ENCODE measurements at places on chromosomes 5 and 9.

GRCh38 chr5:92332039-92332438, 948.9 kb upstream of the ARRDC3 start:
- no peak for DNase-seq

DNA sequence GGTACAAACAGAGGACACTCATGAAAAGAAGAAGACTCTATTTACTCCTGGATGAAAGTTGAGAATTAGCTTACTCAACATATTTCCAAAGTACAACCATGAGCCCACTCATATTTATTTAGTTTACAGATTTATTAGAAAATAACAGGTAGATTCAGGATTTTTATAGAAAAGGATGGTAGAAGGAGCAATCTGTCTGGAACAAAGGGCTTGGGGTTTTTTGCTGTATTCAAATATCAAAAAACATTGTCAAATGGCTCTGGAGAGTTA, 7.0 kb upstream of the ERAP2 start:
- no peak for DNase-seq

DNA sequence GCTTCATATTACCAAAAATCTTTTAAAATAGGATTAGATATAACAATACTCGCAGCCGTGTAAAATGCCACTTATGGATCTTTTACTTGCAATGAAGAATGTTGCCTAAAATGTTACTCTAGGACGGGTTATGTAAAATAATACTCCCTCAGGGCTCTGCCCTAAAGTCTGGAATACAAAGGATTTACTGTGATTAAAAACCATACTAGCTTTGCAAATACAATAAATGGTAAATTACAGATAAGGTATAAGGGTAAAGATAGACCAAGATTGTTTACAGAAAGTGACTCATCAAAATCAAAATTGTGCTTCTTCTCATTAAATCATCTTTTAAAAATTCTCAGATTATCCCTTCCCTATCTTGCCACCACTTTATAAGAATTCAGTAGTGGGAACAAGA, 163.6 kb downstream of the MEF2C start:
- DNase-seq, result no peak

DNA sequence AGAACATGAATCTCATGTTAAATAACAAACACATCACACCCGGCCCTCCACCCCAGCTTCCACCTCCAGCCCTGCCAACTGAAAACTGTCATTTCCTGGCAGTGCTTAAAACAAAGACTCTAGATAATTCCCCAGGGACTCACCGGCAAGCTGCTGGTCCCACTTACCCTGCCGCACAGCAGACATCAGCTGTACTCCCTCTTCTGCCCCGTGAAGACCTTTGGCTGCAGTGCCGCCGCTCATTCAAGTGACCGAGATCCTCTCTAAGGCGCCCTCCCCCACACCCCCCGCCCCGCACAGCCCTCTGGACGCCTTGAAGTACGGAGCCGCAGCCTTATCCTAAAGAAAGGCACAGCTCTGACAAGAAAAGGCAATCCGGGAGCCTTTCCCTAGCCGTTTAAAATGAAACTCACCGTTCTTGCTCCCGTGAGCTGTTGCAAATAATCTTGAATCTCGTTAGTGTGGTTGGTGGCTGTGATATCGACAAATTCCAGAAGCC, 434 bp downstream of the GLRX start:
- DNase-seq, result peak; percentile 64

GRCh38 chr5:5313101-5313635, 109.3 kb upstream of the ICE1 start:
- no peak for DNase-seq

GRCh38 chr9:35840881-35841644, 12.0 kb downstream of the TMEM8B start:
- no peak for DNase-seq

DNA sequence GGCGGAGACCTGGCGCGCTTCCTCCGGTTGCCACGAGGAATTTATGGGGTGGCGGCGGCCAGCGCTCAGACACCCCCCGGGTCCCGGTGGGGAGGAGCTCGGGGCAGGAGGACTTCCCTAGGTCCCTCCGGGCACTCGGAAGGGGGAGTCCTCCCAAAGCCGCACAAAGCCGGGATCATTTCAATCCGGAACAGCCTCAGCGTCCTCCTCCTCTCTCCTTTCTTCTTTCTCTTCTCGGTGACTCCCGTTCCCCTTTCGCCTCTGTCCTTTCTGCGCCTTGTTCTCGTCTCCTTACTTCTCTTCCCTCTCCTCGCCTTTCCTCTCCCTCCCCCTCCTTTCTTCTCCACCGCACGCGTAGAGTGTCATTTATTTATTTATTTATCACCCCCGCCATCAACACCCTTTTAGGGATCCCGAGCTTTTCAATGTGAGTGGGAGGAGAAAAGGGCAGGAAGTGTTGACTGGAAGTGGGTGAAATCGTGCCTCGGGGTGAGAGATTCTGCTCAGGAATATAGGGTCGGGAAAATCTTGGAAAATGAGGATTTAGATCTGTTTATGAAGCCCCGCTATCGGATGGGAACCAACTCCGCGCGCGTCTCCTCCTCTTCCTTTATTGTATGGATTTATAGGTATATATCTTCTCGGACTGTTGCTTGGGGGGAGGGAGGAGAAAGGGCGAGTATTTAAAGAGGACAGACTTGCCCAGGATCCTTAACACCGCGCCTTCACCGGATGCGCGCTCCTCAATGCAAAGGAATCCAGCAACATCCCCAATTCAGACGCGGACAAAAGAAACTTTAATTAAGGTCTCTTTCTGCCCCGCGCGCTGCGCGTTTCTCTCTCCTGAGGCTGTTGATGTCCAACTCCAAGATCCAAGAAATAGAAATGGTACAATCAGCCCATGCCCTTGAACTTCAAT, 2.0 kb upstream of the ZNF462 start:
- no peak for DNase-seq

- no peak for DNase-seq
Measured at GRCh38 chr5:113806904-113807303, 293.4 kb downstream of the YTHDC2 start.

- no peak for DNase-seq
Measured at GRCh38 chr9:131181091-131181681, 55.8 kb downstream of the NUP214 start.

GRCh38 chr9:7980041-7980440, 180.5 kb upstream of the DMAC1 start:
- no peak for DNase-seq

GRCh38 chr5:180098526-180098925, 27.0 kb upstream of the RNF130 start:
- DNase-seq, result no peak

DNA sequence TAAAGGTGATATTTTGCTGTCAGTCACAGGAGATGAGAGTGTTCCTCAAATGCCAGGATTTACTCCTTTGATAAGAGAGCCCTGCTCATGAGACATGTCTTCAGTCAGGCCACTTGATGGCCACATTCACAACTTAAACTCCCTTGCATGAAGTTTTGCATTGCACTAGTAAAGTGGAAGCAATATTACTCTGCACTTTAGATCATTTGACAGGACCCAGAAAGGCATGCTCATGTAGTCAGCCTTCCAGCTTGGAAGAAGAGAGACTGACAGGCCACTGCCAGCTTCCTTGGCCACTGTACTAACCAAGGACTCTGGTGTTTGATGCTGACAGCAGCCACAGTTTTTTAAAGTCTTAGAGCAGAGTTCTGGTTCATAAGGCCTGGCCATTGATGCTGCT, 42.6 kb downstream of the NPR3 start:
- DNase-seq, result no peak

DNA sequence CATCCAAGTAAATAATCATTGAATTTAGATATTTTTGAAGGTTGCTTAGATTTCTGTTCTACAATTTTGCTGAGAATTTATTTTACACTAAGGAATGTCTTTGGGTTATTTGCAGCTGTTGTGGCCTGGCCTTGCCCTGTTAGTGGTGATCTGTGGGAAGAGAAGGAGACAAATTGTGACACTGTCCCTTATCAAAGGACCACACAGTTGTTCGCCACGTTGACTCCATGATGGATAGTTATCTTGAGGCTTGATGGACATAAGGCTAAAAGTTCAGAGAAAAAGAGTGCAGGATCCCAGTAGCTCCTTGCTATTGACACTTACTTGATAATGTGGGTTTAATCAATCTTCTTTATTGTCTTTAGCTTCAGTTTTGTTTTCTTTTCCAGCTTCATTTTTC, 186.6 kb upstream of the MEF2C start:
- DNase-seq, result no peak

GRCh38 chr9:127557466-127557869, 54.6 kb upstream of the STXBP1 start:
- DNase-seq, result no peak

- no peak for DNase-seq
Measured at GRCh38 chr5:41264019-41264418, 50.7 kb upstream of the C6 start.

DNA sequence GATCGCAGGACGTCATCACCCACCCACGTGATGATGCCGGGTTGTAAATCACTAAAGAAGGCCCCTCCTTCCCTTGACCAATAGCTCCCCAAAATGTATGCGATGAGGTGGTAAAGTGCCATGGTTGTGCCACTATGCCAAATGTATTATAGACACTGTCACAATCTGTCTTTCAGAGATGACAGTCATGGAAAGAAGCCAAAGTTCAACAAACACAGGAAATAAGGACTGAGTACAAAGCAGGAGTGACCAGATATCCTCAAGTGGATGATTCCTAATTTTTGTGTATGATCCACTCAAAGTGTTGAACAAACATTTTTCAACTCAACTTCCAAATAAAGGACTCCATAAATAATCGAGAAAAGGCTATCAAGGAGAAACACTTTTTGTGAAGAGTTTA, 12.5 kb downstream of the GLIS3 start:
- DNase-seq, result no peak

DNA sequence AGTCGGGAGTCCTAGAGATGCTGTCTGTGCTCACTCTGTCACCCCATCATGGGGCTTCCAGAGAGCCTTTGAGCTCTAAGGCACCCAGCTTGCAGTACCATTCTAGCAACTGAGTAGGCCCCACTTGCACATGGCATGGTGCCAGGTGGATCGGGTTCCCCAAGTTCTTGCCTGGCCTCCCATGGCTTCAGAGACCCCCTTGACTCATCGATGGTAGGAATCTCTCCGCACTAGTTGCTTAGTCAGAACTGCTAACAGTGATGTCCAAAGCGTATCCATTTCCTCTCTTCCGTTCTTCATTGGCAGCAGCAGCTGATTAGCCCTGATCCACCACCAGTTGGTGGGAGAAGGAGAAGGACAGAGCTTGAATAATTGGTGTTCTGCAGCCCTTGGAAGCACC, 70.3 kb upstream of the RARS1 start:
- DNase-seq, result no peak

DNA sequence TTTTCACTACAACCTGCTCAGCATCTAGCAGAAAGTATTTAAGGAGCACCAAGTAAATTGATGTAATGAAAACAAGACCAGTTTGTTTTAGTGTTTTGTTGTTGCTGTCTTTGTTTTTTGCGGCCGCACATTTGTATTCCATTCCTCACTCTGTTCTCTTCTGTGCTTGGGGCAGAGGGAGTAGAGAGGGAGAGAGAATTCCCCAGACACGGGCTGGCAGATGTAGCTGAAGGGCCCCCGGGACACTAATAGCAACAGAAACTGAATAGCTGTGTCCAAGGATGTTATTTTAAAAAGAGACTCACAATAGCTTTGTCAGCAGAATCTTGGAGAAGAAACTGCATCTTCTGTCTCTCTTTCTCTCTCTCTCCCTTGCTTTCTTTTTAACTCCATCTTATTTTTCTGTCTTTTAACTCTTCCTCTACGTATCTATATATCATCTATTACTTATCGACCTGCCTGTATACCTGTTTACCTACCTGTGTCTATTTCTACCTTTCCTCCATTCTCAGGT, 145.3 kb downstream of the PAPPA start:
- DNase-seq, result no peak

- no peak for DNase-seq
Measured at GRCh38 chr9:134853893-134854292, 26.7 kb upstream of the FCN2 start.

DNA sequence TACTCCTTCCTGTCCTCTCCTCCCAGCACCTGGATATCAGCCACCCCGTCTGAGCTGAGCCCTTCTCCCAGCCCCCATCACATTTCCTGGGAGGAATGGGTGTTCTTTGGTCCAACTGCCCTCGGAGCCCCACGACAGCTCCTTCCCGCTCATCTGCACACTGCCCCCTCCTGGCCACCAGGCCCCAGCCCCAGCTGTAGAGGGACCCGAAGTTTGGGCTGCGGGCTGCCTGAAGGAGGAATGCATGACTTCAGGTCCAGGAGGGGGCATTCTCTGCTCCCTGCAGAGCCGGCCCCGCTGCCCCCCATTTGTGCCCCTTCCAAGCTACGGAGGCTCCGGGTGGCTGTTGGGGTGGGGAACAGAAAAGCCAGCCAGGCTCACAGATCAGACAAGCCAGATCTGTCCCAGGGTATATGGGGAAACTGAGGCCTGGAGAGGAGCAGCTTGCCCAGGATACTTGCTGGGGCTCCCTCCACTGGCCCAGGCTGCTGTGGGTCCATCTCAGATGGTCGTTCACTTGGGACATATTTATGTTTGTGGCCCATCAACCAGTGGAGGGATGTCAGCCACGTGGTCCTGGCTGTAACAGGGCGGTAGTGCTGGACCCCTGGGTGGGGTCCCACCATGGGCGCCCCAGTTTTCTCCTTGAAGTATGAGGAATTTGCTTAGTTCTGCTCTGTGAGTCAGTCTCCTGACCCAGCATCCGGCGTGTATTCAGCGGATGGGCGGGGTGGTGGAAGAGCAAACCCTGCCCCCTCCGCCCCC, 33.1 kb downstream of the DAB2IP start:
- DNase-seq, result peak; percentile 56

- DNase-seq, result no peak
Measured at GRCh38 chr5:121138495-121138907, 674.4 kb downstream of the PRR16 start.

DNA sequence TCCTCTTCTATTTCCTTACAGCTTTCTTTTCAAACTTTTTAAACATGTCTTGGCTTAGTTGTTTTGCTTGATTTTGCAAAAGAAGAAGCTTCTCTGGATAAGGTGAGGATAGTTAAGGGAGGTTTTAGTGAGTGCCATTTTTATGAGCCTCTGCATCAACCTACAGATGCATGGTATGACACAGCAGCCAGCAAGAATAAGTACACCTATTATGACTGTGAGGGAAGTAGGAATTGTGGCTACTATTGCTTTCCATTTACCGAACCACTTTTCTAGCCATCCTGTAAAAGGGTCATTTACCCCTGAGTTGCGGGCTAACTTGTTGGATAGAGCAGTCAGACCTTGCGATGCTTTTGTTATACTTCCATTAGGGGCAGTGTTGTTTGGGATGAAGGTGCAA, 7.0 kb upstream of the TUT7 start:
- DNase-seq, result no peak

DNA sequence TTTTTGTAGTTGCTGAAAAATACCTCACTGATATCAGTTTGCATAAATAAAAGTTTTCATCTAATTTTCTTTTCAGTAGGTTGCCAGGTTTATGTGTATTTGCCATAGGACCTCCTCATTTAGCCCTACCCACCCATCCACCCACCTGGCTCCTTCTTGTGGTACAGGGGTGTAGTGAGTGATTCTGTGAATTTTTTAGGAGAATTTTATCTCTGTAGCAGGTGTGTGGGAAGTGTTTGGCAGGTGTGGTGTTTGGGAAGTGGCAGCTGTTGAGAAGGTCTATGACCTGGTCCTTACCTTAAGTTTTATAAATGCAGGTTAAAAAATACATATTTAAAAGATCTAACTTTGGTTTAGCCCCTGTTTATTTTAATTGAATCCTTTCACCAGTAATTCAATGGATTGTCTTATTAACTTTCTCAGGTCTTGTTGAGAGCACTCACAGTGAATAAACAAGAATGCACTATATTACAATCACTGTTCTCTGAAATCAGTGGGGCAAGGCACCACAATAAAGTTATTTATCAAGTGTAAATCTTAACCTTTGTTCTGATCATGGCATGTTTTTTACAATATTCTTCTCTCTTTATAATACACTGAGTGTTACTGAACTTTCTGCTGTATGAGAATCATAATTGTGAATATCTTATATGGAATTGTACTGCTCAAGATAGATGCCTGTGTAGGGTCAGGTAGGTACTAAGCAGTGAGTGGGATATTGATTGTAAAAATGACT, 189.1 kb downstream of the WDR70 start:
- no peak for DNase-seq

All from substantia nigra (tissue), 51 donors.